ENCODE measurements at places on chromosomes 7 and 10.

DNA sequence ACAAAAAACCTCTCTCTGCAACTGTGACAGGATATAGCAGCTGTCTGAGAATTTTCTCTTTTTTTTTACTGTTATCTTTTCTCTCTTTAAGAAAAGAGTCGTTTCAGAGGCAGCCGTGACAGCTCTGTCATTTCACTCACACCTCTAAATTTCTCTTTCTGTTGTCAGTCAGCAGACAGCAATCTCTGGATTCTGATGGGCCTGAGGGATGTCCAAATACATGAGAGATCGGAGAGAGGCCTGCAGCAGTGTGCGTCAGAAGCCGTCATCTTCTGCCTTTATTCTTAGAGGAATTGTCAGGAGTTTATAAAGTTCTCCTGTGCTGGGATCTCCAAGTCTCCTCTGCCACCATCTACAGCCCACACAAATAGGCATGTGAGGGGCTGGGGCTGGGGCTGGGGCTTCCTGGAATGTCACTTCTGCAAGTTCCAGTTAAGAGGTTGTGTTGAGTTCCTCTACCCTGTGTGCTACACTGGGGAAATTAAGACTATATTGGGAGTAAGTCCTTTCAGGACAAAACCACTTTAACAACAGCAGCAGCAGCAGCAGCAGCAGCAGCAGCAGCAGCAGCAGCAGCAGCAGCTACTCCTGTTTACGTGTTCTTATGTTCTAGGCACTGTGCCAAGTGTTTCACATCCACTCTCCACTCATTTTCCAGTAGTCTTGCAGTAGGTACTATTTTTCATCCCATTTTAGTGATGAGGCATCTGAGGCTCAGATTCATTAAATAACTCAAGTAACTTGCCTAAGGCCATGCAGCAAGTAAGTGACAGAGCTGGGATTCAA, 541.3 kb downstream of the LRMDA start:
- DNase-seq: peak; percentile 57

DNA sequence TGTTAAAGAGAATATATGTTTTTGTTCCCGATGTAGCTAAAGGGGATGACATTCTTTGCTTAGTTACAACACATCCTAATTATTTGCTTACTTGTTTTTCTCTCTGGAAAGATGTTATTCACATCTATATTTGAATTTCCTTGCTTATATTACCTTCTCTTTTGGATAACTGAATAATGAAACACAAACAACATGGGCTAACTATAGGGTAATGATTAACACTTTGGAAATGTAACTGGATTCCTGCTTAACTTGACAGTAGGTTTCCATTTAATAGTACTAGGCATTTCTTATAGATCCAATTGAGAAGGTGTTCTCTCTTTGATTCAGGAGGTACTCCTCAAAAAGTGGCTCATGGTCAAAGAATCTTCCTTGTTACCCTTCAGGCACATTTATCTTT, 141.1 kb downstream of the CCSER2 start:
- DNase-seq: no peak

DNA sequence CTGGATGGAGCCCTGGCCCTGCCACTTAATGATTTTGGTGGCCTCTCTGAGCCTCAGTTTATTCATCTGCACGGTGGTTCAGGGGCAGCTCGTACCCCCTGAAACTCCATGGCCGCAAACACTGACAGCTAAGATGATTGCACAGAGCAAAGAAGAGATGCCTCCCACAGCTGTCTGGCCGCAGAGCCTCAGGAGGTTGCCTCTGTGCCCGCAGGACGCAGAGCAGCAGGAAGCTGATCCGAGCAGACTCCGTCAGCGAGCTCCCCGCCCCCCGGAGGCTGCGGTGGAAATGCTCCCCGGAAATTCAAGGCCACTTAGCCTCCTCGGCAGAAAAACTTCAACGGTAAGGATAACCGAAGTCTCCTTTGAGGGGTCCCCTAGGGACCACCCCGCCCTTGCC, 30.2 kb upstream of the C10orf53 start:
- no peak for DNase-seq

GRCh38 chr10:80552151-80552646, 14.5 kb downstream of the SH2D4B start:
- peak; percentile 6 for DNase-seq

DNA sequence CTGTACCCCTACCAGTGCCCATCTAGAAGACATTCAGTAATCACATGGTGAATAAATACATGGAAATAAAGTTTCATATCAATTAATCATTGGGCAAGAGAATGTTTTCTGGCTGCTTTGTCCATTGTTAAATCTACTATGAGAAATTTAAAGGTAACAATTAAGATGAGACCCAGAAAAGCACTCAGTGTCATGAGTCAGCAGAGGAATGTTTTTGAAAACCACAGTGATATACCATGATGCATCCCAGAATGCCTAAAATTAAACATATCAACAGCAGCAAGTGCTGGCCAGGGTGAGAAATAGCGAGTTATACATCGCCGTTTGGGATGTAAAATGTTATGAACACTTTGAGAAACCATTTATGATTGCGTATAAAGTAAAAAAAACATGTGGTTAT, 825.3 kb upstream of the C7orf33 start:
- DNase-seq: no peak

DNA sequence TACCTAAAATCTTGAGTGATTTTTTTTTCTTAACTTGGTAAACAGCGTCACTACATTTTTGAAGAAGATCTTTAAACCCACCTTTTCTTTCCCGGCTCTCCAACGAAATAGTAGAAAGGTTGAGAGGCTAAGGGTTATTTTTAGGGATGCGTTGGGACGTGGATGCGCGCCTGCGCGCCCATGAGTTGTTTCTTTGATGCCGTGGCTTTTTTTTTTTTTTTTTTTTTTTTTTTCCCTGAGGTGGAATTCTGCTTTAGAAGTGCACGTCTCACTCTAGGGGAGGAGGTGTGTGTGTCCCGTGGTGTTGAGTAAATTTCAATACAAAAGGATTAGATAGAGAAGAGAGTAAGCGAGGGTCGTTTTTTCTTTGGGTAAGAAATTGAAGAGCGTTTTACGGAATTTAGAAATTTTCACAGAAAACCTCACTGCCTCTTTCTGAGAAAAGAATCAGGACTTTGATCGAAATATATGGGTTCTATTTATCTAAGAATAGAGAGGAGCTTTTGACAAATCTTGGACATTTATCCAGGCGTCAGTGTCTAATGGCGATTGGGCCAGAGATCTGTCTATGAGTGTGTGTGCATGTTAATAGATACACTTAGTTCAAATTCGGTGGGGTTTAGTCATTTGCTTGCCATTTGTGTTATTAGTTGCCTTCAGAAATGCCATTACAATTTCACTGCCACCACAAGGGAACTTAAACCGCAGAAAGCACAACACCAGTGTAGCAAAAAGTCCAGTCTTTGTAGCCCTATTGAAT, 1.2 kb upstream of the SP8 start:
- DNase-seq: peak; percentile 27

GRCh38 chr7:43385856-43386255, 197.1 kb upstream of the STK17A start:
- DNase-seq: no peak

DNA sequence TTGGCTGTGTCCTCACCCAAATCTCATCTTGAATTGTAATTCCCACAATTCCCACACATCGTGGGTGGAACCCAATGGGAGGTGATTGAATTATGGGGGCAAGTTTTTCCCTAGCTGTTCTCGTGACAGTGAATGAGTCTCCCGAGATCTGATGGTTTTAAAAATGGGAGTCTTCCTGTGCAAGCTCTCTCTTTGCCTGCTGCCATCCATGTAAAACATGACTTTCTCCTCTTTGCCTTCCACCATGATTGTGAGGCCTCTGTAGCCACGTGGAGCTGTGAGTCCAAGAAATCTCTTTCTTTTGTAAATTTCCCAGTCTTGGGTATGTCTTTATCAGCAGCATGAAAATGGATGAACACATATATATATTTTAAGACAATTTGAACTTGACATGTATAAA, 285.4 kb downstream of the BAMBI start:
- DNase-seq: no peak

DNA sequence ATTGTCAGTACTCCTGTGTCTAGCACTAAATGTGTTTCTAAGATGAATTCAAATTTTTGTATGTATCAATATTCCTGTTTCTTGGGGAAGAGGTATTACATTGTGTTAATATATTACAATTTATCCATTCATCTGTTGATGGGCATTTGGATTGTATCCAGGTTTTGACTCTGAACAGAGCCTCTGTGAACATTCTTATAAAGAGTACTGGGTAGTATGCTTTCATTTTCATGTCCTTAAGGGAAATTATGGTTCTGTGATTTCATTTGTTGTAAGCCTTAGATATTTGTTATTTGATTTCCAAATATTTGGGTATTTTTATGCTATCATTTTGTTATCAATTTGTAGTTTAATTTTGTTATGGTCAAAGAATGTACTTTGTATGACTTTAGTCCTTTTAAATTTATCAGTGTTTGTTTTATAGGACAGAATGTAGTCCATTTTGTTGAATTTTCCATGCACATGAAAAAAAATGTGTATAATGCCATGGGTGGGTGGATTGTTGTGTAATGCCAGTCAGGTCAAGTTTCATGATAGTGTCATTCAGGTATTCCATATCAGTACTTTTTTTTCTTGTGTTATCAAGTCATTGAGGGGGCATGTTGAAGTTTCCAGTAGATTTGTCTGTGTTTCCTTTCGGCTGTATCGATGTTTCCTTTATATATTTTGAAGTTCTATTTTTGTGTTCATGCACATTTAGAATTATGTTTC, 38.4 kb downstream of the STAM start:
- no peak for DNase-seq

DNA sequence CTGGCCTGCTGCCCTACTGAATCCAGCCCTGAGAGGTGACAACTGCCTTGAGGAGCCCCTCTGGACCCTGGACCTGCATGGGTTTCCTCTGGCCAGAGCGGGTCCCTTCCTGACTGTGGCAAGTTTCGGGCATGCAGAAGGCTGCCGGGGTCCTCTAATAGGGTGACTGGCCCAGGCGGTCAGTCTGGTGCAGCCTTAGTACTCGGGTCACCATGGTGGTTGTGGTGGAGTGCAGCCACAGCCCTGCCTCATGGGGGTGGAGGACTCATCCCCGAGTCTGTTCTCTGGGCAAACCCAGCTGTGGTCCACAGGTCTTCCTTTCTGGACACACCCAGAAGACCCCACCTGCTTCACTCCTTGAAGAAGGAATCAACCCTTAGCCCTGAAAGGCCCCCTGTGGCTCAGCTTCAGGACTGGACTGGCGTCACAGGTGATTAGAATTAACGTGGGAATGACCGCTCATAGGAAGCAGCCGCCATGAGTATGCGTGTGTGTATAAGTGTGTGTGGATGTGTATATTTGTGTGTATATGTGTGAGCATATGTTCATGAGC, 28.7 kb downstream of the RAMP3 start:
- no peak for DNase-seq

GRCh38 chr7:25614415-25614814, 386.1 kb upstream of the NPVF start:
- no peak for DNase-seq

DNA sequence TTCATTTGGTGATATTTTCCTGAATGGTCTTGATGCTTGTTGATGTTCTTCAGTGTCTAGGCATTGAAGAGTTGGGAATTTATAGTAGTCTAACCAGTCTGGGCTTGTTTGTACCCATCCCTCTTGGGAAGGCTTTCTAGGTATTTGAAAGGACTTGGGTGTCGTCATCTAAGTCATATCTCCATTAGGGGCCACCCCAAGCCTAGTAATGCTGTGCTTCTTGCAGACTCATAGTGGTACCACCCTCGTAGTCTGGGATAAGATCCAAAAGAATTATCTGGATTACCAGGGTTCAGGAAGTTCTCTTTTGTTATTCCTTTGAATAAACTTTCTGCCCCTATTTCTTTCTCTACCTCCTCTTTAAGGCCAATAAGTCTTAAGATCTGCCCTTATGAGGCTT, 319.4 kb upstream of the MYO3A start:
- no peak for DNase-seq

DNA sequence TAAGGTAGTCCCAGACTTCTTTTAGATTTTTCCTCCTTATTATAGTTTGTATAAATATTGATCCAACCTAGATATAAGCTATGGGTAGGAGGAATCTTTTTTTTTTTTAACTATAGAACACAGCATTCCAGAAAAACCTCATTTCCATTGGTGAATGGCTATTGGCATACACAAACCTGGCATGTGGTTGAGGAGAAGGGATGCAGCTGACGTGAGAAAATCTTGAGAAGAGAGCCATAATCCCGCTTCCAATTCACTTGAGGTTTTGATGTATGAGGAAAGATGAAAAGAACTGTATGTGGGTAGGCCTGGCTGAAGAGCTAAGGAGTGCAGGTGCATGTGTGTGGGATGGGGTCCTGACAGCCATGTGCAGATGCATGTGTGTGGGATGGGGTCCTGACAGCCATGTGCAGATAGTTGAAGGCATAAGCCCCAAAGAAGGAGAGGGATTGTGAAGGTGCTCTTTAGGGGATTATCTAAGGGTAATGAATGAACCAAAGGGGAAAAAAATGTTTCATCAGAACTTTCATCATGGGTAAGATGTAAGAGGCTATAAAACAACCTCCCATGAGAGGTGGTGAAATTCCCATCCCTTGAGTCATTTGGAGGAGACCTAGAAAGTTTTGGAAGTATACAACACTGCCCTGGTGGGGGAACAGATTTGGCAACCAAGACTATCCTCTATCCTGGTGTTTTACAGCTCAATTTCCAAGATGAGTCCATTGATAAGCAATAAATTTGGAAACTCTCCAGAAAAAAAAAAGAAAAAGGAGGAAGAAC, 3.8 kb upstream of the PKD2L1 start:
- DNase-seq: no peak

GRCh38 chr10:6035101-6035834, 26.9 kb downstream of the IL2RA start:
- DNase-seq: no peak

GRCh38 chr10:100222529-100222928, 6.9 kb downstream of the CHUK start:
- no peak for DNase-seq

DNA sequence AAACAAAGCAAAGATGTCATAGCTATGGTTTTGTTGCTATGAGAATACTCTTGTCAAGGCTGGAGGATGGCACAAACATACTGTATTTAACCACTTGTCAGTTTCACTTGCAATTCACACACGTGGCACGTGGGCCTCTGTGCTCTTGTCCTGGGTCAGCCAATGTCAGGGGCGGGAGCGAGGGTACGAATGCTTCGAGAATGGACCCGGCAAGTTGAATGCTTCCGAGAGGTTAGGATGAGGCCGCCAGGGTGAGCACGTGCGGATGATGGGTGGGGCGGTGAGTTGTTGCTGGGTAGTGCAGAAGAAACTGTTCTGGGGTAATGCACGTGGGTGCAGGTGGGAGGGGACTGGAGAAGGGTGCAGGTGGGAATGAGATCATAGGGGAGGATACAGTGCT, 10.4 kb upstream of the OCM2 start:
- no peak for DNase-seq

DNA sequence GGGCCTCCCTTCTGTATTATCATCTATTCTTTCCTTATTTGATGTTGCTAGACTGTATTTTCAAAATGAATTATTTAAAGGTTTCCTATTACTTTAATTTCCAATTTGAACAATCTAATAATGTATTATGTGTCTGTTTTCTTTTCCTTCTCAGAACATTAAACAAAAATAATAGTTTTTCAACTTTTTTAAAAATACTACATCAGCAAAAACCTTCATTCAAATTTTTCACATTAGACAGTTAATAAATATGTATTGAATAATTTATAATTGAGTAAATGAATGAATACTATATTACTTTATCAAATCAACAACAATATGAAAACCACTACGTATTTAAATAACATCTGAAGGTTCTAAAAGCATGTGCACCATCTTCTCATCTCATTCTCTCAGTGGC, 644.1 kb upstream of the SEMA3D start:
- DNase-seq: no peak

All from COR-L47 (cell line).